CD4-positive, alpha-beta T cell treated with Interleukin-21 for 1 hour (primary cell): ENCODE measurements at places on chromosomes 5 and 9.
A peak's percentile ranks its signal among the peaks of the same experiment; 100 is the strongest.

DNA sequence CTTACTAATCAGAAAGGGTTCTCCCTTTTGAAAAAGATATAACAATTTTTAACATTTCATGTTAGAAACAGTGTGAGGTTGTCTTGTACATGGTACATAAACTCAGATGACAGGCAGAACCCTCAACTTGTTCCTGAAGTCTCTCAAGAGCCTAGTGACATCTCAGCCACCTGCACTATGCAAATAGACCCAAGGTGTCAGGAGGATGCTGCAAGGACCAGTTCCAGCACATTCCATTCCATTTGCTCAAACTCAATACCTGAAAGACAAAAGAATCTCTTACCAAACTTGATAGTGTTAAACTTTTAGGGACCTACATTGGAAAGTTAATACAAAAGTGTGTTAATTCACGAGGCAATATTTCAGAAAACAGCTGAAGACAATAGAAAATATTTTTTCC is 544.6 kb downstream of the CETN3 start:
- no peak for DNase-seq

DNA sequence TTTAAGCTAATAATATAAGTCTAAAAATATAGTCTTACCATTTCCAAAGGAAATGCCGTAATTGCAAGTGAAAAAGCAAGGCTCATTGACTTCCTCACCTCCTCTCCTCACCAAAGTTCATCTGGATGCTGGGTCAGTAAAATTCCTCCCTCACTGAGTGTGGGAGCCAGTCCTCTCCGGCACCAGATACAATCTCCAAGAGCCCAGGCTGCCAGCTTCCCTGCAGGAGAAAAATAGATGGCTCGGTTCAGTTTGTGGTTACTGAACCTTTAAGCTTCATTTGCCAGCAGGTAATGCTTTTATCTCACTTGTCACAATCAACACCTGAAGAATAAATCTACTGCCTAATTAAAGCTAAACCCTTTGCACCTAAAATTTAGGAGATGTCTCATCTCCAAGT is 115.3 kb upstream of the VLDLR start:
- no peak for DNase-seq

GRCh38 chr9:86535406-86535915 is 181.3 kb upstream of the TUT7 start:
- no peak for DNase-seq

DNA sequence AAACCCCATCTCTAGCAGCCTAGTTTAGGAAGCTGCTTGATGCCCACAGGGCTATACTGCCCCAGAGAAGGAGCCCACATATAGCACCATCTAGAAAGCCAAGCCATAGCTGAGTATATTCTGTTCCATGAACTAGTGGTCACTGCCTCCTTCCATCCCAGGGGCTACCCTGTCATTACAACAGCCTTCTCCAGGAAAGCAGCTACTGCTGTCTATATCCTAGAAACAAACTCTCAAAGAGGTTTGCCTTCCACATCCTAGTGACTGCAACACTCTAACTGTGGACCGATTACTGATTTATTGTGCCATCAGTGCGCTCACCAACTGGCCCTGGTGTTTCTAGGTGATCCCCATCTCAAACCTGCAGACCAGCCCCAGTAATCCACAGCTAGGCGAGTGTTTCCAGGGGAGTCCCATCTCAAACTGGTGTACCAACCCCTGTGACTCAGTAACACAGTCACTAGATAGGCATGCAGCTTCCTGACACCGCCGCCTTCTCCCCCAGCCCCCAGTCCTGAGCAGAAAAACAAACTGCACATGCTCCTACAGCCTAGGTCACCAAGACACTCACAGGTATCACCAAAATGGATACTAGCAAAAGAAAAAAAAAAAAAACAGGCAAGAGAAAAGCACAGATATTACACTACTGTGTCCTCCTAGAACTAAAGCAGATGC is 14.8 kb downstream of the SPTLC1 start:
- no peak for DNase-seq

DNA sequence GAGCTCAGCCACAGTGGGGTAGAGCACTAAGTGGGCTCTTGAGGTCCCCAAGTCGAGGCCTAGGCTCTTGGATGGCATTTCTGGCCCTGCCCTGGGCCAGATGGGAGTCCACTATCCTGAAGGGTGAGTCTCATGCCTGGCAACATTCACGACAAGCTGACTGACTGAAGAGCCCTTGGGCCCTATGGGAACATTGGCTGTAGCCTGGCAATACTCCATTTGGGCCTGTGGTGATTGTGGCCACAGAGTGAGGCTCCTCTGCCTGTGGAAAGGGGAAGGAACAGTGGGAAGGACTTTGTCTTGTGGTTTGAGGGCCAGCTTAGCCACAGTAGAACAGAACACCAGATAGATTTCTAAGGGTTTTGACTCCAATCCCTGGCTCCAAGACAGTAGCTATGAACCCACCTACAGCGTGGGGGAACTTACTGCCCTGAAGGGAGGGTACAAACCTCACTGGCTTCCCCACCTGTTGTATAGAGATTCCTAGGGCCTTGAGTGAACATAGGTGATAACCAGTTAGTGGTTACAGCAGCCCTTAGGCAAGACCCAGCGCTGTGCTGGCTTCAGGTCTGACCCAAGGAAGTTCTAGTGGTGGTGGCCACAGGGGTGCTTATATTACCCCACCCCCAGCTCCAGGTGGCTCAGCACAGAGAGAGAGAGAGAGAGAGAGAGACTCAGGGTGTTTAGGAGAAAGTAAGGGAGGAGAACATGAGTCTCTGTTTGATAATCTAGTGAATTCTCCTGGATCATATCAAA is 72.4 kb downstream of the KIAA0825 start:
- no peak for DNase-seq

GRCh38 chr9:91515074-91515687 is 91.5 kb upstream of the NFIL3 start:
- DNase-seq: no peak

- DNase-seq: no peak
Measured at GRCh38 chr9:89413963-89414638, 83.8 kb downstream of the SEMA4D start.

GRCh38 chr9:97900103-97900737 is 22.1 kb downstream of the TRMO start:
- DNase-seq: no peak

DNA sequence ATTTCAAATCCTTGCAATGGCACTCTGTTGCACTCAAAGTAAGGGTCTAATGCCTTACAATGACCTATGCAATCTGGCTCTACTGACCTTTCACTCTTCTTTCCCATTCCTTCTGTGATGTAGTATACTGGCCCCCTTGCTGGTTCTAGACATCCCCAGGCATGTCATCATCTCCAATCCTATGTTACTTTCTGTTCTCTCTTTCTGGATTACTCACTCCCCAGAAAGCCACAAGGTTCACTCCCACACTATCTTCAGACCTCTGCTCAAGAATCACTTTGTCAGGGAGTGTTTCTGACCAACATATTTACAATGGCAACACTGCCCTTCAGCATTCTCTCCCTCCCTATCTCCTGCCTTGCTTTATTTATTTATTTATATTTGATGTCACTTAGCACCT is 802.2 kb upstream of the WWC1 start:
- no peak for DNase-seq

DNA sequence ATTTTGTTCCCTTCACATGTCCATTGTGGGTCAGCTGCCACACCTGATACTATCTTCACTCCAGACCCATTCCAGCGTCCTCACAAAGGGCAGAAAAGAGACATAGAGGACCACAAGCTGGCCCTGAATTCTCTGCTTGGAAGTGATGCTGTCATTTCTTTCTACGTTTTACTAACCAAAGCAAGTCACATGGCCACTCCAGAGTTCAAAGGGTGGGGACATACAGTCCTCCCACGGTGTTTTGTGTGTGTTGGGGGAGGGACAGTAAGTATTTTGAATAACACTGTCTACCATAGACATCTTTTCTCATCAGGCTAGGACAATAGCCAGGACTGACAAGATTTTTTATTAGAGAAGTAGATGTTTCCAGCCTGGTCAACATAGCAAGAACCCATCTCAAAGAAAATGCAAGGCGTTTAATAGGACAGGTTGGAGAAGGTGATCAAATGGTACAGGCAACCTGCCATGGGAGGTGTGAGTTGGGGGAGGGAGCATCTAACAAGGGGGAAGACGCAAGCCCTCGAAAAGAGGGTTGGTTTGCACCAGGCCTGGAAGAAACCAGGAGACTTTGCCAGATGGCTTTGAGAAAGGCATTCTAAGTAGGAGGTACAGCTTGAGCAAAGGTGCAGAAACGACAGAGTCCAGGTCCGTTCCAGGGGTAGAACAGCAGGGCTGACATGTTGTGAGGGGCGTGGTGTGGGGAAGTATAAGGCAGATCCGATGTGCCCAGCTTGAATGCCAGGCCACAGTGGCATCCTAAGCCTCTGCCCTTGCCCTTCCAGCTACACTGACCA is 11.3 kb upstream of the GLIPR2 start:
- no peak for DNase-seq

DNA sequence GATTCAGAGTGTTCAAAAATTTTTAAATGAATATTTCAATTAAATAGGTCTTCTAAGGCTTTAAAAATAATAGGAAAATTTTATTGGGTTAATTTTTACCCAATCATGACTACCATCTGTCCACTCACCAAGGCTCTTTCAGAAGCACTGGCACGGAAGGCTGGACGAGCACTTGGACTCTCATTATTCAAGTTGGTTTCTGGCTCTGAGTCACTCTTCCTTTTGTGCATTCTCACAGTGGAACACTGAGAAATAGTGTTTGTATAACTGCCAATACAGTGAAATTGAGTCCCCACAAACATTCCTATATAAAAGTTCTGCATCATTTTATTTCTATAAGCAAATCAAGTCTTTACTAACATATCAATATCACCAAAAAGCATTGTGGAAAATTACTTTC is 1149.0 kb downstream of the EFNA5 start:
- no peak for DNase-seq

DNA sequence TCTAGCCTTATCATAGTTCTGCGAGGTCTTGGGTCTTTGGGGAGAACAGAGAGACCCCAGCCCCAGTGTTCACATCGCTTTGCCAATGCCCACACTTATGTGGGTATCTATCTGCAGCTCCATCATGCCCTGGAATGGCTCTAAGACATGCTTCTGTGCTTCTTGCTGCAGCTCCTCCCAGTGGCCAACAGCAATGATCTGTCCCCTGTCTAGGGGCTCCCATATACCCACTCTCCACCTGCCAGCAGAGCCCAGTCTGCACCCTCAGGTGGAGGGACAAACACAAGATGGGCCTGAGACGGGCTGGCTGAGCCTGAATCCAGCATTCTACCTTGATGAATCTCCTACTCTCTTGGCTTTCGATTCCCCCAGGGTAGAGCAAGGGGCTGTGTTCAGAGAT is 14.6 kb upstream of the DAP start:
- DNase-seq: no peak

- no peak for DNase-seq
Measured at GRCh38 chr9:93761822-93762221, 185.4 kb downstream of the PHF2 start.

GRCh38 chr5:78108564-78108963 is 185.9 kb downstream of the AP3B1 start:
- no peak for DNase-seq

- no peak for DNase-seq
Measured at GRCh38 chr5:1668141-1668721, 131.4 kb downstream of the MRPL36 start.

DNA sequence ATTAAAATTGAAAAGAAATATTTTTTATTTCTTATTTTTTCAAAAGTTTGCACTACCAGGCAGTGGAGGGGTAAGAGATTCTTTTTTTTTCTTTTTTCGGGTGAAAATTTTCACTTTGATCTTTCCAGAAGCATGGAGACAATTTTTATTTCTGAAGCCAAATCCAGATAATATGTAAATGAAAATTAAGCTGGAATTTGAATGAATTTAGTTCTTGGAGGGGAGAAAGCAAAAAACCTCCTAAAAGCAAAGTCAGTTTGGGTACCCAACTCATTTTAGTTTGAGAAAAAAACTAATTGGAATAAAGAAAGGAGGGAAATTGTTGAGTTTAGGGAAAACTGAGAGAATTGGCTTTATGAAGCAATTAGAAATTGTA is 872 bp downstream of the ZNF618 start:
- DNase-seq: no peak

- DNase-seq: no peak
Measured at GRCh38 chr9:6226696-6227095, 11.1 kb downstream of the IL33 start.

DNA sequence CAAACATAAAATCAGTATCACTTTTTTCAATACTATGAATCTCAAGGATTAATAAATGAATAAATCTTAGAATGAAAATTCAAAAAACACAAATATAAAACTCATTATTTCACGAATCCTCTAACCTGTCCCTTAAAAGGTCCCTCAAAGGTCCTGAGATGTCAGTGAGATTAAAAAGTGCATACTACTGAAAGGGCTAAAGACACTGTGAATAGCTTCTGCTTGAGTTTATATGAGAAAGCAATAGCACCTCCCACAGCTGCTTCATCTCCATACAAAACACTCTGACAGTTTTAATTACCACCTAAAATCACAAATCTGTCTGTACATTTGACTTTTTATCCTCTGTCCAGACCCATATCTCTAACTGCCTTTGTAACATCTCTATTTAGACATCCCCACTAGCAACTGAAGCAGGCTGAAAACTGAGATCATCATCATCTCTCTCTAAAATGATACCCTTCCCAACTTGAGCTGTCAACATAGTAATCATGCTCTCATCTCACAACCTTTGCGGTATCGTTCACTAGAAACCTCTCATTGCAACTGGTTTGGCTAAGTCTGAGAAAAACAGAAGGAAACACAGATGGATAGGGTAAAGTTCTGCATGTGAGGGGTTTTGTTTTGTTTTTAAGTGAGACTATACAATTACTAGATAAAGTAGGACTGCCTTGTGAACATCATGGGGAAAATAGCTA is 56.3 kb downstream of the TBCA start:
- DNase-seq: no peak

DNA sequence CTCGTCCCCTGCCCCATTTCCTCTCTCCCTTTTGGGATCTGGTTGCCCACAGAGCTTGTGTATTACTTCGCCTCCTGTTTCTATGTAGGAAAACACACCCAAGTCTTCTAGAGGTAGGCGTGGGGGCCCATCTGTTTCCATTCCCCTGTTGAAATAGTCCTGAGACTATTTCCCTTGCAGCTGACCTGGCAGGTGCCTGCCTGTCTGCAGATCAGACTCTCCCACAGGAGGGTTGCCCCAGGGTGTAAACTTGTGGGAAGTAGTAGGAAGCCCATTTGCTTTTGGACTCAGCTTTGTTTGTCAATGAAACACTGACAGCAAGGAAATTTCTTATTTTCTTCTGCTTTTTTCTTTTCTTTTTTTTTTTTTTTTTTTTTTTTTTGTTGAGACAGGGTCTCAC is 16.3 kb upstream of the GARNL3 start:
- DNase-seq: no peak

DNA sequence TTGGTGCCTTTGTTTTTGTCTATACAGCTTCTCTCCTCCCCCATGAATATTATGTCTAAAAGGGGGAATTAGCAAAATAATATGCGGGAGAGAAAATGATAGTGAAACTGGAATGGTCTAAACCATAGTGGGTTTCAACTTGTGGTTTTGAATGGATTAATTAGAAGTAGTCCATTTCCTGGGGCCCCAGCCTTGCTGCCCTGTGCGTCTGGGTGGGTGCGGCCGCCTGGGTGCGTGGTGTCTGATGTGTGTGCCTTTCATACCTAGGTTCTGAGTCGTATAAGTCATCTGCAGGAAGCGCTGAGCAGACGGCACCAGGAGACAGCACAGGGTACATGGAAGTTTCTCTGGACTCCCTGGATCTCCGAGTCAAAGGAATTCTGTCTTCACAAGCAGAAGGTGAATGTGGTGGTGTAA is 120.0 kb upstream of the CACNA1B start:
- peak; percentile 49 for DNase-seq

- no peak for DNase-seq
Measured at GRCh38 chr5:55231029-55231918, 2.1 kb downstream of the CCNO start.

GRCh38 chr5:77143998-77144836 is 57.1 kb upstream of the ZBED3 start:
- DNase-seq: peak; percentile 56
